ENCODE measurements at places on chromosomes 1 and 21.

GRCh38 chr1:159009704-159010361 is at the start of gene IFI16:
IFI16 (plus strand) TSS chr1:159009907; CDS start chr1:159014681, 4,774 bp downstream.
- DNase-seq = peak; percentile 77
- H3K4me3 ChIP-seq = peak within 1 kb of the TSS; percentile 54
- no peaks in the 10 kb centered on the region for H3K36me3 ChIP-seq
- no peaks in the 10 kb centered on the region for H3K27me3 ChIP-seq

DNA sequence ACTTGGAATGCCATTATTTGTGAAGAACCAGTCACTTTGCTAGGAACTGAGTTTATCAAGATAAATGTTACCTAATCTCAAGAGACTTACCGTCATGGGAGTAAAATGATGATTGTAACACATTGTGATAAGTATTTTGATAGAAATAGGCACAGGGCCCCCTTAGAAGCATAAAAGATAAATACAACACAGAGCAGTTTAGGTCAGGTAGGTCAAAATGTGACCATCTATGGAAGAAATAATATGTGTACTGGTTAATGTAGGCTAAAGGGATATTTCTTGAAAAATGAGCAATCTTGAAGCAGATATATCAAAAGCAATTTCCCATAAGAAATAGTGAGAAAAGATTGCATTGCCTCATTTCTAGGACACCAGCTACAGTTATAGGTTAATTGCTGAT is 1386.8 kb upstream of the ADGRL2 start:
- no peaks in the 10 kb centered on the region for H3K36me3 ChIP-seq
- no peaks in the 10 kb centered on the region for H3K27me3 ChIP-seq
- DNase-seq = no peak
- H3K27ac ChIP-seq = no peak overlapping the region

GRCh38 chr21:28212061-28212460 is 780.6 kb downstream of the LTN1 start:
- no peaks in the 10 kb centered on the region for H3K36me3 ChIP-seq
- no peaks in the 10 kb centered on the region for H3K4me1 ChIP-seq
- no peak overlapping the region for H3K27ac ChIP-seq
- H3K4me3 ChIP-seq = no peak overlapping the region

GRCh38 chr1:197915260-197915861 is 1.8 kb upstream of the LHX9 start:
- H3K4me1 ChIP-seq = peaks cover 88% of the 10 kb centered on the region
- no peak overlapping the region for H3K4me3 ChIP-seq
- no peaks in the 10 kb centered on the region for H3K36me3 ChIP-seq
- H3K27ac ChIP-seq = no peak overlapping the region

GRCh38 chr1:175090780-175091179 is 23.1 kb downstream of the TNN start:
- H3K4me1 ChIP-seq = no peaks in the 10 kb centered on the region
- no peaks in the 10 kb centered on the region for H3K27me3 ChIP-seq
- H3K4me3 ChIP-seq = no peak overlapping the region
- H3K27ac ChIP-seq = no peak overlapping the region
- no peaks in the 10 kb centered on the region for H3K36me3 ChIP-seq

- no peak overlapping the region for H3K27ac ChIP-seq
- H3K27me3 ChIP-seq = no peaks in the 10 kb centered on the region
- no peak for DNase-seq
- no peaks in the 10 kb centered on the region for H3K4me1 ChIP-seq
- no peaks in the 10 kb centered on the region for H3K36me3 ChIP-seq
- H3K4me3 ChIP-seq = no peak overlapping the region
These were observed 59.0 kb upstream of the ATP2B4 start for GRCh38 chr1:203567596-203567995.

GRCh38 chr1:47511825-47512224 is 74.0 kb downstream of the FOXD2 start:
- no peak overlapping the region for H3K4me3 ChIP-seq
- H3K27me3 ChIP-seq = peaks cover 20% of the 10 kb centered on the region
- H3K27ac ChIP-seq = no peak overlapping the region
- no peak for DNase-seq
- H3K36me3 ChIP-seq = no peaks in the 10 kb centered on the region

GRCh38 chr1:233387585-233387984 is 60.1 kb downstream of the MAP3K21 start:
- no peaks in the 10 kb centered on the region for H3K4me1 ChIP-seq
- no peak for DNase-seq
- H3K4me3 ChIP-seq = no peak overlapping the region
- no peaks in the 10 kb centered on the region for H3K36me3 ChIP-seq
- H3K27ac ChIP-seq = no peak overlapping the region

DNA sequence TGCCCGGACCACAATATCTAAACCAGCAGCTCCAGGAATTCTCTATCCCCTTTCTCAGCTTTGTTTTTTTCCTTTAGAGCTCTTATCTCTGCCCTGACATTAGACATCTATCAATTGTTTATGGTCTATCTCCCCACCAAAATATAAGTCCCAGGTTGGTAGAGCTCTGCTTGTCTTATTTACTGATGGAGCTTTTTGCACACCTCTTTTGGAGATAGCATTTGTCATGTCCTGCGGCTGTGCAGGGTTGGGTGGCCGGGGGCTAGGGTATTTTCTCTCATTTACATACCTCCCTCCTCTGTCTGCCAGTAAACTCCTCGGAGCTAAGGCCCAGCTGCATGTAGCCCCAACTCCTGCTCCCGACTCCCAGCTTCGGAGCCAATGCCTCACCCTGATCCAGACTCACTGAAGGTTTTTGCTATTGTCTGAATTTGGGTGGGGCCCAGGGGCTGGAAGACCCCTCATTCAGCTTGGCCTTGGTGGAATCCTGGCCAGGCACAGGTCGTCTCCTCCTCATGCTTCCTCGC is 11.1 kb upstream of the PDE9A start:
- DNase-seq = no peak
- no peak overlapping the region for H3K27ac ChIP-seq
- H3K36me3 ChIP-seq = no peaks in the 10 kb centered on the region
- H3K27me3 ChIP-seq = no peaks in the 10 kb centered on the region
- H3K4me3 ChIP-seq = no peak overlapping the region

- H3K27me3 ChIP-seq = no peaks in the 10 kb centered on the region
- peaks cover 10% of the 10 kb centered on the region for H3K4me1 ChIP-seq
- H3K4me3 ChIP-seq = no peak overlapping the region
- no peak for DNase-seq
- H3K36me3 ChIP-seq = peaks cover 24% of the 10 kb centered on the region
- H3K27ac ChIP-seq = no peak overlapping the region
These were observed 5.5 kb downstream of the ZBTB18 start for GRCh38 chr1:244056577-244056976.

GRCh38 chr1:185367218-185367617 is 50.2 kb upstream of the IVNS1ABP start:
- DNase-seq = no peak
- H3K27me3 ChIP-seq = no peaks in the 10 kb centered on the region
- no peaks in the 10 kb centered on the region for H3K36me3 ChIP-seq
- H3K4me3 ChIP-seq = no peak overlapping the region
- H3K27ac ChIP-seq = no peak overlapping the region
